Endothelial cell (in vitro differentiated cells): ENCODE measurements at places on chromosomes 3 and 15. TPM values are rescaled to one million over a fixed set of nuclear protein-coding genes. Genes with fewer than 3 reads are reported as not detected.

The MASP1 gene
- total RNA-seq = 0.56 TPM

The SLC51A gene
- not detected for total RNA-seq

The COL7A1 gene
- total RNA-seq = 5.2 TPM

The ITPKA gene
- 4.2 TPM for total RNA-seq

DNA sequence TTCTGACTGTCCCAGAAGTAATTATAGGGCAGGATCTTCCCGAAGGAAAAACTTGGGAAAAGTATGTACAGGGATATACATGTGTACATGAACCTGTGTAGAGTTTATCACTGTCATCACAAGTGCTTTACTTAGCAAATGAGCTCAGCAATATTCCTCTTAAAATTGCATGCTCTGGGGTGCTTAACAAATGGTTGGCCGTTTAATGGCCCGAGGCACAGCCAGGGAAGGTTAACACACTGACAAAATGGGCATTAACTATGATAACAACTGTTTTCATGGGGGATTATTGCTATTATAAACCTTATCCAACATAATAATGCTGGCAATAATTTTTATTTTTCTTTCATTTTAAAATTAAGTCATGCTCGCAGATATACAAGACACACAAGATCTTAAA lies 459.3 kb downstream of the TUSC7 start:
- H3K27ac ChIP-seq = no peak overlapping the region
- H3K27me3 ChIP-seq = no peaks in the 10 kb centered on the region
- peaks cover 5% of the 10 kb centered on the region for H3K4me1 ChIP-seq
- H3K36me3 ChIP-seq = no peaks in the 10 kb centered on the region
- no peak for DNase-seq

DNA sequence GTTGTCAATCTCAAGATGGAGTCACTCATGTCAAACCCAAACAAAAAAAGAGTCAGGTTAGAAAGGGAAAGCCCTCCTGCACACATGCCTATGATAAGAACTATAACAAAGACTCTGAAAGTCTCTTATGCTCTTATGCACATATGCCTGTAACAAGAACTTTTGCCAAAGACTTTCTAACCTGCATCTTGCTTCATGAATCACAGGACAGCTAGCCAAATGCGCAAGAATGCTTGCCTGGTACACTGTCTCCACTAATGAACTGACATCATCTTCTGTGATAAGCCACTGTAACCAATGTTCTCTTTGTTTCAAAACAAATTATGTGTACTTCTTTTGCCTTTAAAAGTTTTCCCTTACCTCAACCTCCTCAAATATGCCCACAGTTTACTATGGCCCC lies 18.2 kb upstream of the EHHADH start:
- H3K4me3 ChIP-seq = no peak overlapping the region
- no peak for DNase-seq
- H3K27ac ChIP-seq = no peak overlapping the region
- peaks cover 3% of the 10 kb centered on the region for H3K27me3 ChIP-seq
- H3K36me3 ChIP-seq = no peaks in the 10 kb centered on the region

DNA sequence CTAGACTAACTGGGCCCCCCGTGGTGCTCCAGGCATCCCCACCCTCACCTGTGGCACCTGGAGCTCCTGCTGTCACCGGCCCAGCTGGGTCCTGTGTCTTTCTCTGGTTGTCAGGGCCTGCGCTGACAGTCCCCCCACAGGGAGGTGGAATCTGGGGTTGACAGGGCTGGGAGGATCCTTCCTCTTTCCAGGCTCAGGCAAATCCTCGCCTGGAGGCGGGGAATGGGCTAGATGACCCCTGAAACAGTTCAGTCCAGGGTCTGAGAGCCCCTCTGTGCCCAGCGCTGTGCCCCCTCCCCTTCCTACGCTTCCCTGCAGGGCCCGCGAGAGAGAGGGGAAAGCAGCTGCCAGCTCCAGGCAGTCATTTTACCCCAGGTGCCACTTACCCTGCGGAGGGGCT lies 50.1 kb upstream of the MCF2L2 start:
- DNase-seq = no peak
- H3K36me3 ChIP-seq = peaks cover 4% of the 10 kb centered on the region
- H3K27me3 ChIP-seq = peaks cover 8% of the 10 kb centered on the region
- H3K4me3 ChIP-seq = no peak overlapping the region
- H3K4me1 ChIP-seq = peaks cover 32% of the 10 kb centered on the region
- H3K27ac ChIP-seq = no peak overlapping the region

GRCh38 chr3:82376883-82377282 lies 615.4 kb upstream of the GBE1 start:
- H3K27ac ChIP-seq = no peak overlapping the region
- no peak for DNase-seq
- peaks cover 6% of the 10 kb centered on the region for H3K36me3 ChIP-seq

DNA sequence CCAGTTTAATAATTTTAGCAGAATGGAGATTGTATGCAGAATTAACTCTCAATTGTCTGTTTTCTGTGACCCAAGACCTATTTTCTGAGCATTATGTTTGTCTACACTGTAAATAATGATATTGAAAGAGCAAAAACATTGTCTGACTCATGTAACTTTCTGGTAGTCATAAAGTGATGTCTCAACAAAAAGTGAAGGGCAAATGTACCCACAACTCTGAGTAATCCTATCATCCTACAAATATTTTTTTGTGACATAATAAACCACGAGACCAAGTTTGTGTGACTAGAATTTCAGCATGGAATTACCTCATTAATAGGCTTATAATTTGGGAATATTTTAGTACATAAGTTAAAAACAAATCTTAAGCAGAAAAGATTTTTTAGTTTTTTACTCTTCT lies 15.4 kb upstream of the ABHD10 start:
- peaks cover 4% of the 10 kb centered on the region for H3K36me3 ChIP-seq
- DNase-seq = no peak
- H3K4me1 ChIP-seq = peaks cover 25% of the 10 kb centered on the region

- no peak overlapping the region for H3K4me3 ChIP-seq
- H3K27me3 ChIP-seq = no peaks in the 10 kb centered on the region
- H3K27ac ChIP-seq = no peak overlapping the region
Observed at GRCh38 chr3:192220915-192221314, 506.4 kb downstream of the FGF12 start.

GRCh38 chr15:89196994-89197393 lies 24.4 kb downstream of the RLBP1 start:
- H3K4me1 ChIP-seq = peaks cover 41% of the 10 kb centered on the region
- peaks cover 2% of the 10 kb centered on the region for H3K27me3 ChIP-seq
- H3K36me3 ChIP-seq = peaks cover 8% of the 10 kb centered on the region

DNA sequence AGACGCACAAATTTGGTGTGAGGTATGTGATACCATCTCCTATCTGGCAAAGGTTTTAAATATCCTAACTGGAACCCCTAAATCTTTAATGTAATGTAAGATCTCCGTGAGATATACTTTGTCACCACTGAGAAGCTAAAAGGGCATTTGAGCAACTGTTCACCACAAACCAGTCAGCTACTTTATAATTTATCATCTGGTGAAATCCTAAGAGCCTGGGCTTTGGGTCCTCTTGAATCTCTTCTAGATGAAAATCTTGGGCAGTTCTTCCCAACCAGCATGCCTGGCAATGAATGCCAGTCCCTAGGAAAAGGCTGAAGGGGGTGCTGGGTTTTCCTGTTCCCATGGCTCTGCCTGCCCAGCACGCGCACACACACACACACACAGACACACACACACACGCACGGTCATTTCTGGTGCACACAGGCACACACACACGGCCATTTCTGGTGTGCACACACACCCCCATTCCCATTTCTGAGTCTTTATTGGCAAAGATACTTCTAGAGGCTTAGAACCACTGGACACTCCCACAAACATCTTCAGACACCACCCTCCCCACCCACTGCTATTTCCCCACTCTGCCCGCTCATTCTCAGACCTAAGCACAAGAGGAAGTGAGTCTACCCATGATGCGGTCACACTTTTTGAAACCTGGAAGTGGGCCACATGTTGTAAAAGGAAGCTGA lies 72.6 kb downstream of the MYO1E start:
- peaks cover 1% of the 10 kb centered on the region for H3K36me3 ChIP-seq
- peak overlapping the region; percentile 76 for H3K27ac ChIP-seq
- DNase-seq = no peak
- H3K4me3 ChIP-seq = no peak overlapping the region

- H3K27me3 ChIP-seq = no peaks in the 10 kb centered on the region
- no peaks in the 10 kb centered on the region for H3K4me1 ChIP-seq
- no peak overlapping the region for H3K4me3 ChIP-seq
- no peak overlapping the region for H3K27ac ChIP-seq
- H3K36me3 ChIP-seq = no peaks in the 10 kb centered on the region
Observed at GRCh38 chr3:82354228-82354627, 592.8 kb upstream of the GBE1 start.

DNA sequence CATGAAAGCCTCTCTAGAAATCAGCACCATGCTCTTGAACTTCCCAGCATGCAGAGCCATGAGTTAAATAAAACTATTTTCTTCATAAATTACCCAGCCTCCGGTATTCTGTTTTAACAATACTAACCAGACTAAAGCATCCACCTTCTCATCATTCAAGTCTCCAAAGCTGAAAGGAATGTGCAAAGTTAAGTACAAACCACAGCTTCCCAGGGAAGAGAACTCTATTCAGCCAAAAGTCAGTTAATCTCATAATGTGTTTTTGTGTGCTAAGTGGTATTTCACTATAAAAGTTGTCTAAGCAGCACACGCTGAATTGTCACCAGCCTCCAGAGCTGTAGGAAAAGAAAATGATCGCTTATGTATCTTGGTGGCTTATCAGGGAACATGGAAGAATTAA lies 135.5 kb upstream of the KCNH8 start:
- no peaks in the 10 kb centered on the region for H3K36me3 ChIP-seq
- no peak for DNase-seq

- H3K27ac ChIP-seq = no peak overlapping the region
- H3K27me3 ChIP-seq = no peaks in the 10 kb centered on the region
- no peak overlapping the region for H3K4me3 ChIP-seq
- H3K4me1 ChIP-seq = no peaks in the 10 kb centered on the region
Observed at GRCh38 chr3:17840126-17840525, 97.7 kb upstream of the TBC1D5 start.

DNA sequence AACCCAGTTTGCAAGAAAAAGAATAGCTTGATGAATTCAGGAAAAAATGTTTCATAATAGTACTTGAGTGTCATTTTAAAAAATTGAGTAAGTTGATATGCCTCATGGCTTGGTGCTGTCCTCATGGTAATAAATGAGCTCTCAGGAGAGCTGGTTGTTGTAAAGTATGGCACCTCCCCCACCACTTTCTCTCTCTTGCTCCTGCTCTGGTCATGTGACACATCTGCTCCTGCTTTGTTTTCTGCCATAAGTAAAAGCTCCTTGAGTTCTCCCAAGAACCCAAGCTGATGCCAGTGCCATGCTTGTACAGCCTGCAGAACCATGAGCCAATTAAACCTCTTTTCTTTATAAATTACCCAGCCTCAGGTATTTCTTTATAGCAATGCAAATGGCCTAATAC lies 108.8 kb upstream of the CRBN start:
- H3K36me3 ChIP-seq = peaks cover 7% of the 10 kb centered on the region
- H3K27me3 ChIP-seq = peaks cover 4% of the 10 kb centered on the region
- H3K4me1 ChIP-seq = no peaks in the 10 kb centered on the region
- no peak overlapping the region for H3K4me3 ChIP-seq

- no peak overlapping the region for H3K4me3 ChIP-seq
- no peaks in the 10 kb centered on the region for H3K27me3 ChIP-seq
- no peak for DNase-seq
- H3K4me1 ChIP-seq = no peaks in the 10 kb centered on the region
- H3K36me3 ChIP-seq = no peaks in the 10 kb centered on the region
Observed at GRCh38 chr3:185950728-185951127, 12.9 kb upstream of the TRA2B start.

- peaks cover 9% of the 10 kb centered on the region for H3K27me3 ChIP-seq
- DNase-seq = no peak
- H3K4me1 ChIP-seq = no peaks in the 10 kb centered on the region
- H3K27ac ChIP-seq = no peak overlapping the region
- H3K4me3 ChIP-seq = peak overlapping the region; percentile 34
Observed at GRCh38 chr3:53800041-53800906, 45.9 kb downstream of the CHDH start.

GRCh38 chr3:183878071-183878470 lies 6.6 kb downstream of the PARL start:
- H3K27me3 ChIP-seq = no peaks in the 10 kb centered on the region
- no peak for DNase-seq
- no peak overlapping the region for H3K4me3 ChIP-seq
- H3K36me3 ChIP-seq = peaks cover 3% of the 10 kb centered on the region

GRCh38 chr3:128573160-128573559 lies 77.5 kb downstream of the RPN1 start:
- no peak overlapping the region for H3K4me3 ChIP-seq
- peaks cover 5% of the 10 kb centered on the region for H3K27me3 ChIP-seq
- peaks cover 42% of the 10 kb centered on the region for H3K4me1 ChIP-seq
- no peak overlapping the region for H3K27ac ChIP-seq
- no peaks in the 10 kb centered on the region for H3K36me3 ChIP-seq

DNA sequence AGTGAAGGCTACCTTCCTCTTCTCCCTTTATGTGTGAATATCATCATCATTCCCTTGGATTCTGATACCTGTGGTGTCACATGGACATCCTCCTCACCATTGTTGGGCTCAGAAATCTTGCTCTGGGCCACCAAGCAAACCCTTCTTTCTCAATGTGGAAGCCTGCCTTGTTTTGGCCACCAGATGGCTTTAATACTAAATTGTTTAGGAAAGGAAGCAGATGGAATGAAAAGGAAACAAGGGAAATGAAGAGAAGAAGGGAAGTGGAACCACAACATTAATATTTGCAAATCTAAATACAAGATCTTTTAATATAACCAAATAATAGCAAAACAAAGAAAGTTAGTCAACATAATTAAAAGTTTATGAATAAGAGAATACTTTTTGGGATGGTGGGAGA lies 14.0 kb downstream of the FAM227B start:
- H3K27me3 ChIP-seq = no peaks in the 10 kb centered on the region
- H3K4me1 ChIP-seq = peaks cover 3% of the 10 kb centered on the region
- H3K27ac ChIP-seq = no peak overlapping the region
- no peak overlapping the region for H3K4me3 ChIP-seq
